Vagina (tissue), 2 donors: ENCODE measurements at places on chromosomes 2 and 18.

DNA sequence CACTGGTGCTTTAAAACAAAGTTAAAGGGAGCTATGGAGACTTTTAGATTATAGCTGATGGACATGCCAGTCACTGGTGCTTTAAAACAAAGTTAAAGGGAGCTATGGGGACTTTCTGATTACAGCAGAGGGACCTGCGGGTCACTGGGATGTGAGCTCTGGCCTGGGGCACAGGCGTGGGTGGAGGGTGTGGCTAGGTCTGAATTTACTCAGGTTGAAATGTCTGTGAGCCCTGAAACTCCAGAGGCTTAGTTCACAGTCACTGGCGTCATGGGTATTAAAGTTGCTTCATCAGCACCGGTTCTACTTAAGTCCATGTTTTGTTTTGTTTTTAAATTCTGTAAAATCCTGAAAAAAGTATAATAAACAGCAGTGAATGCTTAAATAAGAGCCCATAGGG, 49.0 kb upstream of the TMEM18 start:
- DNase-seq: no peak

- no peak for DNase-seq
These were observed 766.8 kb upstream of the FAM98A start for GRCh38 chr2:34365932-34366331.

DNA sequence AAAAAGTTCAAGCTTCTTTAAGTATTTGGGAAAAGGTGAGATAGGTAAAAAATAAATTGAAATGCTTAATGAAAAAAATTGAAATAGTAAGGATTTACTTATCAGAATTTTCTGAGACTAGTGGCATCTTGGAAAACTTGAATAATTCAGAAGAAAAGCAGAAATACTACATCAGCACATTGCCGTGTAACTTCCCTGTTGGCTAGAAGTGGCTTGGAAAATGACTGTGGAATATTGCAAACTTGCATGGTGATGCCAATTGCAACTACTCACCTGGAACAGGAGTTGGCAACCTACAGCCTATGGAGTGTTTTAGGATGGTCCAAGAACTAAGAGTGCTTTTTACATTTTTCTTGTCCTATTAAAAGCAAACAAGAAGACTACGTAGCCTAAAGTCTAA, 603.5 kb upstream of the VRK2 start:
- no peak for DNase-seq

DNA sequence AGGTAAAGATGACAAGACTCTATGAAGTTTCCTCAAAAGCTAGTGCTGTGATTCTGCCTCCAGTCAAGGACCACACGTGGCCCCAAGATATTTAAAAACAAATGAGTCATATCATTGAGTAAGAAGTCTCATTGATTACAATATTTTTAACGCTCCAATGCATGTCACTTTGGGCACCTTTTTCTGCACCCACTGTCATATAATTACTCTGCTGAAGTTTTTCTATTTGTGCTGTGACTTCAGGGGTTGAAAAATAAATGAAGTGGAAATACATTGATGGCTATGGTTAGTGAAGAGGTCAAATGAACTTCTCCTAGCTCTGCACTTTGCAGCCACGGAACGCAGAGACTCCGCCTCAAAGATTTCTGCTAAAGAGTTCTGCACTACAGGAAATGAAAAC, 344.3 kb upstream of the KYNU start:
- no peak for DNase-seq

DNA sequence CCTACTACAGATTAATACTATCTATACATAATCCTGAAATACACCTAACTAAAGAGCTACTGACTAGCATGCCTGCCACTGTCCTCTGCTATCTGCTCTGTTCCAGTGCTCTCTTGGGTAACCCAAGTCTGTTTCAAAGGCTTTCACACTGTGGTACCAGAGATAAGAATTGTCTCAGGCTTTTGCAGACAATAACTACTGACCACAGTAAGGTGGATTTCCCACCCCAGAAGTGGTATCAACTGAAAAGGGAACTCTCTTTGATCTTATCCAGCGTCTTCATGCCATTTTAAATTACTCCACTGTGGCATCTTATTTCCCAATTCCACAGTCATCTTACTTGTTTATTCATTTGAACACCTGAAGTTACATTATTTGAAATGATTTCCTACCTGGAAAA, 190.2 kb downstream of the IKZF2 start:
- no peak for DNase-seq

GRCh38 chr18:77573571-77573970, 323.9 kb downstream of the GALR1 start:
- DNase-seq: no peak

- no peak for DNase-seq
These were observed 147.9 kb downstream of the B3GNT2 start for GRCh38 chr2:62343636-62344337.

DNA sequence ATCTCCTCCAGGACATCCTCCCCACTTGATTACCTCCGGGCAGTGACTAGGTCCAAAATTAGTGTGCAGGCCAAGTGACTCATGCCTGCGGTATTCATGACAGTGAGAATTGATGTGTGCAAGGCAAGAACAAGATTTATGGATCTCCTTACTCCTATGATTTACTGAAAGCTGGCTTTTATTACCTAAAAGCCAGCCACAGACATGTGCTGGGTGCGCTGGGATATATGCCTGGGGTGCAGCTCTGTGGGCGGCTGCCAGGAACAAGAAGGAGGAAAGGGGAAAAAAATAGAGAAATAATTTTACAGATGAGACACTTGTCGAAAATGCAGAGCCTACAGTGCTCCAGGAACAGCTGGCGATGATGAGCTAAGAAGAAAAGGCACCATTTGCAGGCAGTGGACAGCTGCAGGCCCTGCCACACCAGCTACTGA, 359.3 kb downstream of the CMPK2 start:
- no peak for DNase-seq

DNA sequence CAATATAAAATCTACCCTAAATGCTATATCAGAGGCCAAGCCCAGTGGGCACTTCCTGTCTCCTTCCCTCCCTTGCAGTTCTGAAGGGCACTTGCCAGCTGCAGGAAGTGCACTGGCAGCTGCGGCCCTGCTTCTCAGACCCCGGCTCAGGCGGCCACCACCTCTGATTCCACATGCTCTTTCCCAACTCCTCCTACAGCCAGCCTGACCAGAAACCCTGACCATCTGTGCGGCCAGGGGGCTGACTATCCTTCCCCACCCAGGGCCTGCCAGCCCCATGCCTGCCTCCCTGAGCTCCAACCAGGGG, 88.6 kb downstream of the ZBTB7C start:
- DNase-seq: no peak

GRCh38 chr2:105473011-105473410, 74.2 kb upstream of the FHL2 start:
- DNase-seq: no peak
